Stimulated activated CD8-positive, alpha-beta memory T cell treated with anti-CD3 and anti-CD28 coated beads, Interleukin-7, amount 100 ng/mL, for 1 hour (primary cell): ENCODE measurements at places on chromosomes 4 and X.

GRCh38 chrX:55326985-55327384 is 62.3 kb upstream of the PAGE3 start:
- DNase-seq: no peak

DNA sequence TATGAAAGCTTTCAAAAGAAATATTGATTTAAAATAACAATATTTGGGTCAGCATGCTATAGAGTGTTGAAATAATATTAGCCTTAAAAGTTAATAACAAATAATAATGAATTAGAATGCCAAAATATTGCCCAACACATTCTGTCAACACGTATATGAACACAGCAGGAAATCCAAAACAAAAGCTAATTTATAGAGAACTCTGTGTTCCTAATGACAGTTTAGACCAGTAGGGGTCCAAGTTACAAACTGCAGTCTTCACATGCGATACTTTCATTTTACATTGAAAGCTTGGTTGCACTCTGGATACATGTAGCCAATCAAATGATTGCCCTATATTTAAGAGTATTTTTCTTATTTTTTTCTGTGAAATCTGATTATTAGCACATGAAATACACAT is 274.4 kb downstream of the DCTD start:
- DNase-seq: no peak

GRCh38 chr4:121822796-121823504 is 733 bp downstream of the CCNA2 start:
- no peak for DNase-seq

GRCh38 chrX:151596282-151596681 is 32.8 kb downstream of the PASD1 start:
- DNase-seq: no peak

DNA sequence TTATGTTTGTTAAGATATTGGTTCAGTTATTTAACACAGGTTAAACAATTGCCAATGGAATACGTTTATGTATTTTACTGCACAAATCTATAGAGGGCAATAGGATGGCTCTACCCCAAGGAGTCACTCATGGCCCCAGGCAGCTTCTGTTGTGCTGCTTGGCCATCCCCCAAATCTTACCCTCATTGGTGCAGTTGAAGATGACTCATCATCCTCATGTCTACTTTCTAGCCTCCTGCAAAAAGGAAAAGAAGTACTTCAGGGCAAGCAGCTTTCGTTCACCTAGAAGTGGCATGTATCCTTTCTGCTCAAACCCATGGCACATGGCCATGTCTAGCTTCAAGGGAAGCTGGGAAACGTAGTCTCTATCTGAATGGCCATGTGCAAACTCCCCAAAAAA is 14.2 kb downstream of the PHOX2B start:
- no peak for DNase-seq

DNA sequence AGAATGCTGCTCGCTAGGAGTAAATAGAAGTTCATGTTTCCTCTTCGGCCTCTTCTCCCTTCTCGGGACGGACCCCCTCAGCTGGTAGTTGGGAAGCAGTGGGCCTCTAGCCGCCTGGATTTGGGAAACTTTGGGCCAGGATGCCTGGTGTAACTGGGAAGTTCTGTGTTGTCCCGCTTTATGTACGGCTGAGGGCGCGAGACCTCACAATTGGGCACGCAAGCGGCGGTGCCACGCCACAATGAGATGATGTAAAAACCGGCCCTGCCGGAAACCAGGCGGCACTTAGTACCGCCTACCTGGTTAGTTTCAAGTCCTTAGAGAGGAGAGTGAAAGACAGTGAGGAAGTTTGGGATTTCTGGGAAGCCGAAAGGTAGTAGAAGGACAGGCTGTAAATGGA is at the start of gene CT83:
Gene CT83 (minus strand): TSS at position 155 of the 400 bp plus-strand sequence. CDS start 120 bp downstream, at position 35.
- DNase-seq: no peak

GRCh38 chr4:121806411-121806810 is 5.3 kb downstream of the EXOSC9 start:
- no peak for DNase-seq

GRCh38 chr4:41600243-41600912 is 62.4 kb downstream of the LIMCH1 start:
- DNase-seq: no peak

GRCh38 chr4:155972098-155972497 is 18.4 kb upstream of the CTSO start:
- DNase-seq: no peak

DNA sequence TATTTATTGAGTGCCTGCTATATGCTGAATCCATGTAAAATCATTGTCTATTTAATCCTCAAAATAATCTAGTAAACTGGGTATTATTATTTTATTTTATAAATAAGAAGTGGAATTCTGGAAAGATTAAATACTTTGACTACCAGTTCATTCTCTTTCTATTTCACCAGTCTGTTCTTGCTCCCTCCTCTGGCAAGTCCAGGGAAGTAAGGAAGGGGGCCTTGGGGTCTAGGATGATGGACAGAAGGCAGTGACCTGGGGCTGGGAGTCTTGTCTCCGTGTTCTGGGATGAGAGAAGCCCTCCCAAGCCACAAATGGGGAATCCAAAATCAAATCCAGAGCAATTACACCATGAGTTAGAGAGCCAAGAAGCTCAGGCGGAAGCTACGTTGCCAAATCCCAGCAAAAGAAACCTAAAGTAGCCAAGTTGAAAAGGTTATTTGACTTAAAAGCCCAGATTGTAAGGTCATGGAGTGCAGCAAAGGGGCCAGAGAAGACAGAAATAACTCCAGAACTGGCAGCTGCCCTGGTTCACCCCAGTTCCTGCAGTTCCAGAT is 28.3 kb upstream of the PARM1 start:
- no peak for DNase-seq
